ENCODE measurements at places on chromosomes 16 and 17. TPM values are rescaled to one million over a fixed set of nuclear protein-coding genes. Genes with fewer than 3 reads are reported as not detected.

DNA sequence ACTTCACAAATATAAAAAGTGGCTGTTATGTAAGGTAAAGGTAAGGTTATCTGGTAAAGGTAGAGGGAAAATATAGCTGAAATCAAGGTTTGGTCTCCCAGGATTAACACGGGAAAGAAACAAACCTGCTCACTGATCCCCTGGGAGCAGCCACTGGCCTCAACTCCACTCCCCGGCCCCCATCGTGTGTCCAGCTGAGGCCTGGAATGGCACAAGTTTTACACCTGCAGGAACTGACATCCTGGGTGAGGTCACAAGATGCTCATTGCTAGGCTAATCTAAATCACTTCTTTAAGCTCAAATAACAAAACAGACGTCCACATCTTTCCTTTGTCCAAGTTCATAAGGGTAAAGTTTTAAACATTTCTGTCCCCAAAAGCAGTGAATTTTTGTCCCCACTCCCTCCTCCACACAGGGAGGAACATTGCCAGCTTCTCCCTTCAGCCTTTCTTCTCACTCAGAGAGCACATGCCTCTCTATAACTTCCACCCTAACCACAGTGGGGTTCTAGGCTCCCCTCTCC lies 46.3 kb downstream of the ERN1 start:
- peaks cover 12% of the 10 kb centered on the region for H3K4me1 ChIP-seq
- no peak for DNase-seq
- H3K36me3 ChIP-seq, result no peaks in the 10 kb centered on the region
- H3K27ac ChIP-seq, result peak overlapping the region; percentile 74
- no peaks in the 10 kb centered on the region for H3K27me3 ChIP-seq

DNA sequence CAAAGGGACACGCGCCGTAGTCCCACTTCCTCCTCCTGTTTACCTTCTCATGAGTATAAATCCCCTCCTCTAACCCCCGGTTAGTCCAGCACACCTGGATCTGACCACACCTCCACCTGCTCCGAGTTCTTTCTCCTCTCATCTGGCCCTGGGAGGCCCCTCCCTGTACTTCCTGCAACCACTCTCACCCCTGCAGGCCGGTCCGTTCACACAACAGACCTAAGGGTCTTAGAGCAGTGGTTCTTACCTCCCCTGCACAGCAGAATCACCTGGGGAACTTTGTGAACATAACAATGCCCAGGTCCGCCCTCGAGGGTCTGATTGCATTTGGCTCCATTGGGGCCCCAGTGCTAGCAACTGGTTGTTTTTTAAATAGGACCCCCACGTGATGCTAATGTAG lies 24.8 kb downstream of the TMEM114 start:
- no peaks in the 10 kb centered on the region for H3K4me1 ChIP-seq
- no peak for DNase-seq
- H3K36me3 ChIP-seq, result no peaks in the 10 kb centered on the region
- H3K27ac ChIP-seq, result no peak overlapping the region

IRX6 gene
- total RNA-seq, result 3.1 TPM

- no peaks in the 10 kb centered on the region for H3K27me3 ChIP-seq
- no peaks in the 10 kb centered on the region for H3K36me3 ChIP-seq
- no peak for DNase-seq
- H3K4me3 ChIP-seq, result no peak overlapping the region
Observed at GRCh38 chr17:43114151-43114552, 11.0 kb downstream of the BRCA1 start.

- H3K27ac ChIP-seq, result no peak overlapping the region
- H3K27me3 ChIP-seq, result no peaks in the 10 kb centered on the region
- H3K4me3 ChIP-seq, result no peak overlapping the region
- no peak for DNase-seq
- H3K4me1 ChIP-seq, result no peaks in the 10 kb centered on the region
Observed at GRCh38 chr16:85261657-85262557, 149.6 kb upstream of the CIBAR2 start.

GRCh38 chr16:11524098-11524760 lies 62.5 kb downstream of the LITAF start:
- H3K36me3 ChIP-seq, result no peaks in the 10 kb centered on the region
- H3K4me1 ChIP-seq, result no peaks in the 10 kb centered on the region
- H3K27me3 ChIP-seq, result no peaks in the 10 kb centered on the region

DNA sequence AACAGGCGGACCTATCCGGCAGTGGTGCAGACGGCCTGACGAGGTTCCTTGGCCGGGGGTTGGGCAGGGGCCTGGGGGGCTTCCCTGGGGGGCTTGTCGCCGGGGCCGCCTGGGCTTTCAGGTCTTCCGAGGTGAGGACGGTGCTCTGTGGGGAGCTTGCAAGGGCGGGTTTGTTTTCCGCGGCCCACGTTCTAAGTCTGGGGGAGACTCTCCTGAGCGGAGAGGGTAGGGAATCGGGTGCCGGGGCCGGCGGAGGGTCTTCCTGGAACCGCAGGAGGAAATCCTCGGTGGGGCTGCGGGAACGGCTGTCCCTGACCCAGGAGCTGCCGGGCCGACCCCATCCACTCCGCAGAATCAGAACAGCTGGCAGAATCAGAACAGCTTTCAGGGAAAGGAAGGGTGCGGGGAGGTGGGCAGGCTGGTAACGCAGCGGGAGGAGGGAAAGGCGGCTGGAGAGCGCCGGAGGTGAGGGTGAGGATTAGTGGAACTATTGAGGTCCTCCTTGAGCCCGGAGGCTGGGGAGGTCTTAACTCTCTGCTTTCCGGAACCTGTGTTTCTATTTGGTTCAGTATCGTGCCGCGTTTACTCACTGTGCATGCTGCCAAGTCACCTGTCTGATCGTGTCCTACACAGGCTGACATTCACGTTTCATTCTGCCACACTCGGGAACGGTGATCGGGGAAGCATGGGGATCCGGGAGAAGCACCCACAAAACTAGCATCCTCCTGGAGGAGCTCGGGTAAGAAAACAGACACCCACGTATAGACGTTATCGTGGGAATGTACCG lies 28.9 kb downstream of the CPSF4L start:
- H3K27me3 ChIP-seq, result no peaks in the 10 kb centered on the region
- no peak for DNase-seq
- H3K4me3 ChIP-seq, result peak overlapping the region; percentile 85
- H3K4me1 ChIP-seq, result no peaks in the 10 kb centered on the region
- H3K27ac ChIP-seq, result peak overlapping the region; percentile 92

KLHL10 gene
- total RNA-seq, result 0.80 TPM

TBC1D26 gene
- total RNA-seq, result 0.44 TPM

DNA sequence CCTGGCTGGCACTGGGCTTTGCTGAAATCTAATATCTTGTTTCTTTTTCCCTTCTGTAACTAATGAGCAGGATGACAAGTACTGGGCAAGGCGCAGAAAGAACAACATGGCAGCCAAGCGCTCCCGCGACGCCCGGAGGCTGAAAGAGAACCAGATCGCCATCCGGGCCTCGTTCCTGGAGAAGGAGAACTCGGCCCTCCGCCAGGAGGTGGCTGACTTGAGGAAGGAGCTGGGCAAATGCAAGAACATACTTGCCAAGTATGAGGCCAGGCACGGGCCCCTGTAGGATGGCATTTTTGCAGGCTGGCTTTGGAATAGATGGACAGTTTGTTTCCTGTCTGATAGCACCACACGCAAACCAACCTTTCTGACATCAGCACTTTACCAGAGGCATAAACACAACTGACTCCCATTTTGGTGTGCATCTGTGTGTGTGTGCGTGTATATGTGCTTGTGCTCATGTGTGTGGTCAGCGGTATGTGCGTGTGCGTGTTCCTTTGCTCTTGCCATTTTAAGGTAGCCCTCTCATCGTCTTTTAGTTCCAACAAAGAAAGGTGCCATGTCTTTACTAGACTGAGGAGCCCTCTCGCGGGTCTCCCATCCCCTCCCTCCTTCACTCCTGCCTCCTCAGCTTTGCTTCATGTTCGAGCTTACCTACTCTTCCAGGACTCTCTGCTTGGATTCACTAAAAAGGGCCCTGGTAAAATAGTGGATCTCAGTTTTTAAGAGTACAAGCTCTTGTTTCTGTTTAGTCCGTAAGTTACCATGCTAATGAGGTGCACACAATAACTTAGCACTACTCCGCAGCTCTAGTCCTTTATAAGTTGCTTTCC lies 56.0 kb downstream of the HLF start:
- no peaks in the 10 kb centered on the region for H3K36me3 ChIP-seq
- H3K4me1 ChIP-seq, result no peaks in the 10 kb centered on the region
- no peaks in the 10 kb centered on the region for H3K27me3 ChIP-seq
- DNase-seq, result peak; percentile 96
- H3K4me3 ChIP-seq, result no peak overlapping the region

DNA sequence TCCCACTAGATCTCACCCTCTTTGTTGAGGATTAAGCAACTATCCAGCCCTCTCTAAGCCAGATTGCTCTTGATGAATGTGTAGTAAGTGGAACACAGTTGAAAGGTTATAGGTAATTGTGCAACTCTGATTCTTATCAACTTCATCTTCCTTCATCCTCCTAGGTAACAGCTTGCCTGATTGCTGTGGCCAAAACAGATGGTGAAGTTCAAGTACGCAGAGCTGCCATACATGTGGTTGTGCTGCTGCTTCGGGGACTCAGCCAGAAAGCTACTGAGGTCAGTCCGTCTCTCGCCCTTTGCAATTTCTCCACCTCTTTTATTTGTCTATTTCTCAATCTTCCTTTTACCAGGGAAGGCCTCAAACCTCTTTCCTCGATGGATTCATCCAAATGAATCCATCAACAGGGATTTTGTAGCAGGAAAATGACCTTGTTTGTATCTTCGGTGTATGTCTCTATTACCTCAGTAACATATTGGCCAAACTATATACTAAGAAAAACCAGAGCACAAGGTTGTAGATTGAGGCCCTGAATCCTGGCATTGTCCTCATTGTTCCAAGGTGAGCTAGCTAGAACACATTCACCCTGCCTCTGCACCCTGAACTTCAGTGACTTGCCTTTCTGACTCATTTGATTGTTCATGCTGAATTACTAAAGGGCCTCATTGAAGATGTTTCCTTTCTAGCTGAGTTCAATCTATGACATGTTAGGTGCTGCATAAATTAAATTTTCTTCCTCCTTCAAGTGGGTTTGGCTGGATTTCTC lies 65.1 kb upstream of the HAS3 start:
- H3K4me3 ChIP-seq, result no peak overlapping the region
- no peak overlapping the region for H3K27ac ChIP-seq
- no peak for DNase-seq
- H3K4me1 ChIP-seq, result no peaks in the 10 kb centered on the region

GRCh38 chr16:14202697-14203096 lies 131.6 kb downstream of the MRTFB start:
- peak overlapping the region; percentile 9 for H3K4me3 ChIP-seq
- DNase-seq, result no peak
- no peaks in the 10 kb centered on the region for H3K27me3 ChIP-seq
- no peaks in the 10 kb centered on the region for H3K4me1 ChIP-seq
- no peaks in the 10 kb centered on the region for H3K36me3 ChIP-seq

- H3K27ac ChIP-seq, result no peak overlapping the region
- H3K27me3 ChIP-seq, result no peaks in the 10 kb centered on the region
- peaks cover 16% of the 10 kb centered on the region for H3K4me1 ChIP-seq
- no peaks in the 10 kb centered on the region for H3K36me3 ChIP-seq
- no peak overlapping the region for H3K4me3 ChIP-seq
- no peak for DNase-seq
Observed at GRCh38 chr16:85445779-85446222, 167.3 kb upstream of the GSE1 start.

GRCh38 chr17:40153603-40154236 lies 13.4 kb downstream of the CASC3 start:
- no peak for DNase-seq
- no peaks in the 10 kb centered on the region for H3K36me3 ChIP-seq
- H3K27ac ChIP-seq, result no peak overlapping the region
- H3K4me1 ChIP-seq, result no peaks in the 10 kb centered on the region
- H3K27me3 ChIP-seq, result no peaks in the 10 kb centered on the region

Data from breast epithelium (tissue), 4 donors.